ENCODE measurements at places on chromosomes 2 and 18. TPM values are rescaled to one million over a fixed set of nuclear protein-coding genes. Genes with fewer than 3 reads are reported as not detected.

Gene CNNM4
- total RNA-seq: 6.3 TPM

Gene CAMKMT
- 9.9 TPM for total RNA-seq

Gene HDHD2
- 48.0 TPM for total RNA-seq

Gene ZNF24
- total RNA-seq: 39.1 TPM

Gene RAX
- total RNA-seq: not detected

Gene ANKRD36C
- 14.5 TPM for total RNA-seq

Gene ADI1
- total RNA-seq: 50.1 TPM

Data from MCF 10A (cell line).